ENCODE measurements at places on chromosomes 5 and 9. TPM values are rescaled to one million over a fixed set of nuclear protein-coding genes. Genes with fewer than 3 reads are reported as not detected.

GRCh38 chr9:19173598-19174125, 46.4 kb upstream of the PLIN2 start:
- DNase-seq, result no peak

GRCh38 chr9:94160594-94161501, 76.6 kb downstream of the PTPDC1 start:
- DNase-seq, result no peak

DNA sequence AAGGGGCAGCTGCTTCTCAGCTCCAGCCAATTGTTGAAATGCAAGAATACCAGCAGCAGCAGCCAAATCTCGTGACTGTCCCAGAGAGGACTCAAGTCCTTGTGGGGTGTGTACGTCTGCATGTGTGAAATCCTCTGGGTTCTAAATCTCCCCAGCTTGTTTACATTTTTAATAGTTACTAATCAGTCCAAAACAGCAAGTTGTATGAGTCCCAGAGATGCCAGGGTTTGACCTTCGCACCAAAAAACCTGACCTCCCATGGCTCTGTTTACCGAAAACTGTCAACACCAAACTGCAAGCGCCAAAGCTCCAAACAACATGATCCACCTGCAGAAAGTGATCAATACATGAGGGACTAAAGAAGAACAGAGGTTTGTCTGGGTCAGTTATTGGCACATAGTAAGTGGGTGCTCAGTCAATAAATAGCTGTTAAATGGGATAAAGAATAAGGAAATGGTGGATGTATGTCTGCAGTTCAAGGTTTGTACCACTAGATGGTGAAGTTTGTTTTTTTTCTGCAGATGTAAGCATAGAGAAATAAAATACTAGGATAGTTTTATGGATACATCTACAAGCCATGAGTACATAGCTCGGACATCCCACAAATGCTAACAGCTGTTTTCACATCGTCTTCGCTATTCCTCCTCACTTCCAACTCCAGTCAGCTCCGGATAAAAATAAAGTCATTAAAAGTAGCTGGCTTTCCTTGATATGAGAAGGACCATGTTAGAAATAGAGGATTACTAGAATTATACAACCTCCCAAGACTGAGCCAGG, 85.3 kb upstream of the ADRB2 start:
- peak; percentile 86 for DNase-seq

GRCh38 chr9:78962156-78962555, 609.6 kb upstream of the TLE4 start:
- DNase-seq, result no peak

DNA sequence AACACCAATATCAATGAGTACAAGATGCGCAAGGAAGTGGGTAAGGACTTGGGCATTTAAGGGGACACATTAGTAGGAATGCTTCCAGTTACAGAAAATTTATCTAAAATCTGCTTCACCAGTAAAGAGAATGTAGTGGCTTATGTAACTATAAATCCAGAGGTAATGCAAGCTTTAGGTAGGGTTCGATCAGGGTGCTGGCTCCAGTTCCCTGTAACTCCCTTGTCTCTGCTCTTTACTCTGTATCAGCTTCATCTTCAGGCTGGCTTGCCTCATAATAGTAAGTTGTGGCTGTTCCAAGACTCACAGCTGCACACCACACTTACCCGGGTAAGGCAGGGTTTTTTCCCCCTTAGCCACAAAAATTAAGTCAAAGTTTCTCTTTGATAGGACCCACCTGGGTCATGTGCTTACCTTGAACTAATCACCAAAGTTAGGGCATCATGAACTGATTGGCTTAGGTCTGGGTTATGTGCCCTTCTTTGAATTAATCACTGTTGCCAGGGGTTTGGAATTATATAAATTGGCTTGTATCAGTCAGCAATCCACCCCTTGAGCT, 35.5 kb downstream of the ARHGEF37 start:
- DNase-seq, result no peak

LPAR1 gene
- 0.17 TPM for total RNA-seq

GRCh38 chr5:126184474-126184873, 238.7 kb upstream of the GRAMD2B start:
- no peak for DNase-seq

CATSPER3 gene
- not detected for total RNA-seq

ALDH1A1 gene
- total RNA-seq, result 1,650 TPM

GRCh38 chr5:39160576-39161213, 58.7 kb downstream of the FYB1 start:
- no peak for DNase-seq

SLC46A2 gene
- not detected for total RNA-seq

DNA sequence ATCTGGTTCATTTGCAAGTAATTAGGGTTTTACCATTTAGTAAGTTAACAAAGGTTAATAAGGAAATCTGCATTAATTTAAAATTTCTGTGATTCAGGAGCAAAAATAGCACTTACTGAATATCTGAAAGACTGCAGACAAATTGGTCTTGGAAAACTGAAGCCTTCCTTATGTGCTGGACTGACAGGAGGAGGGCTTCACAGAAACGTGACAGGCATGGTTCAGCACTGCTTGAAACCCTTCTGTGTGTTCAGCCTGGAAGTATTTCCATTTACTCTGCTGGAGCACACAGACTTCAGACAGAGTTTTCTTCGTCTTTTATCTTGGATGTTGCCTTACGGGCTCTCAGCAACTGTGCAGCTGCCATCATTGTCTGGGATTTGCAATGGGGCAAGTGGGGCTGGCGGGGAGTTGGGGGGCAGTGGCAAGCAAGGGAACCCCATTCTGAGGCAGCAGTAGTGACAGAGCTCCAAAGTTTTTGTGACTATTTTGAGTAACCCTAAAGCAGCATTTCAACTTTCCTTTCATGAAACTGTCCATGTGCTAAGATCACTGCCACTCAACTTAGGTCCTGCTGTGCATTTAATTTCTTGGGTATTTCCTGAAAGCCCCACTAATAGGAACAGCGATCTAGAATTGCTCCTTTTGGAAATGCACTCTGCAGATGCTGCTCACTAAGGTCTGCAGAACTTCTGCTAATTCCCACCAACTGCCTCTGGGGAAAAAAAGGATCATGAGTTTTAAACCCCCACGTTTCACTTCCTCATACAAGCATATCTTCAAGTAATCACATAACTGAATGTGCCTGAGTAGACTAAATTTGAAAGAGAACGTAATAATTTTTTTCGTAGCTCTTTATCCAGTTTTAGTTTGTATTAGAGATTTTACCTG, 56.6 kb downstream of the KCNN2 start:
- no peak for DNase-seq
